ENCODE measurements at places on chromosomes 6 and 20.

GRCh38 chr20:59586613-59587012, 17.7 kb upstream of the PHACTR3 start:
- DNase-seq: no peak

DNA sequence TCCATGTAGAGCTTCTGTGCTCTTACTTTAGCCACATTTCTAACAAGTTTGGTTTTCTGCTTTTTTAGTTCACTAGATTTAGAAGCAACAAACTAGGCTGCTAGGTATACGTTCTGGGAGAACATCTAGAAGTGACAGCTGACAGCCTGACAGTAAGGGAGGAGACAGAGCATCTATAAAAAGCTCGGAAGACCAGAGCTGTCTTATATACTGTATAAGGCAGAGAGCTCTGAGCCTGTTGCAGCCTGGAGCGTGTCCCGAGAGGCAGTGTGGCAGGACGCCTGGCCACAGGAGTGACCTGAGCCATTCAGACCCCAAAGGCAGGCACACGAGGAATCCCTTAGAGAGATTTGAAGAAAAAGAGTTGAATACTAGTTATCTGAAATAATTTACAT, 24.6 kb downstream of the PPP1R14C start:
- DNase-seq: no peak

- DNase-seq: no peak
These were observed 15.1 kb downstream of the RMND1 start for GRCh38 chr6:151436802-151437201.

DNA sequence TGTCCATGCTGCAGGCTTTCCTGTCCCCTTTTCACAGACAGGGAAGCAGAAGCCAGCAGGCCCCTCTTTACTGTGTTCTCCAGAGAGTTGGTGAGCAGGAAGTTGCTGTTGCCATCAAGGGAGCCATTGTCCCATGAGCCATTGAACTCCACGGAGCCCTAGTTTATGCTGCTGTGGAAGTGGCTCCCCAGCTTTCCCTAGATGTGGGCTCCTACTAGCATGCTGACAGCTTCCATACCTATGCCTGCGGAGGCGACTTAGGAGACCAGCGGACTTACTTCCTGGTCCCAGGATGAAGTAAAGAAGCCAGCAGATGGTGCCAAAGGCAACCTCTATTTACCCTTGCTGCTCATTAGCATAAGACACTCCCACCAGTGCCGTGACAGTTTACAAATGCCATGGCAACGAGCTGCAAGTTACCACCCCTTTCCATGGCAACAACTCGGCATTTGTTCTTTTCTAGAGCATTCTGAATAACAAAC, 30.8 kb upstream of the FKBP1A start:
- DNase-seq: peak; percentile 5

DNA sequence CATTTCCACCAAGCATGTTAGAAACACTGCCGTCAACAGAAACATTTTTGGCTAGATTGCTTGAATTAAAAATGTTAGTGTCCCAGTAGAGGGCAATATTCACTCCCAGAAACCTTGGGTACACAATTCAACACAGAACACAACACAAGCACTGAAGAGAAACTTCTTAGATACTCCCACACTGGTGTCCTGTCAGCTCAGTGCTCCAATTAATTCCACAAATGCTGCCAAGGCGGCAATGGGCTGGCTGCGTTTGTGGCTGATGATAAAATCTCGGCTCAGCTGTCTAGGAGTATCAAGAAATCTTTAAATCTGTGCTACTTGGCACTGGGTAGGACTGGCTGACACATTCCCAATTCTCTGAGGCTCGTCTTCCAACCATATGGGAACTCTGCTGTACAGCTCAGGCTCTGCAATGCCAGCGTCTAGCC, 39.3 kb downstream of the BEND3 start:
- no peak for DNase-seq

DNA sequence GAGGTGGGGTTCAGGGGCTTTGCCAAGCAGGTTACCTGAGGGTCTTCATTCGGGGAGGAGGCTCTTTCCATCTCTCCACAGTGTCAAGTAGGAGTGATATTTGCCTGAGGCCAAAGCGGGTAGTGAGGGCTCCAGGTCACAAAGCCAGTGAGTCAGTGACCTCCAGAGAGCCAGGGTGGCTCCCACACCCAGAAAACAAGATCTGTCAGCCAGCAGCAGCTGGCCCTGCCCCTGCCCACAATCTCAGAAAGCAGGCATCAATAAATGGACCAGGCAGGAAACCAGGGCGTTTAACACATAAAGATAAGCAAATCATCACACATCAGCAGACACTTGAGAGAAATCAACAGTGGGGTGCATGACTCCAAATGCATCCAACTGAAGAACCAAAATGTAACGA, 250.8 kb downstream of the CDH26 start:
- DNase-seq: no peak

DNA sequence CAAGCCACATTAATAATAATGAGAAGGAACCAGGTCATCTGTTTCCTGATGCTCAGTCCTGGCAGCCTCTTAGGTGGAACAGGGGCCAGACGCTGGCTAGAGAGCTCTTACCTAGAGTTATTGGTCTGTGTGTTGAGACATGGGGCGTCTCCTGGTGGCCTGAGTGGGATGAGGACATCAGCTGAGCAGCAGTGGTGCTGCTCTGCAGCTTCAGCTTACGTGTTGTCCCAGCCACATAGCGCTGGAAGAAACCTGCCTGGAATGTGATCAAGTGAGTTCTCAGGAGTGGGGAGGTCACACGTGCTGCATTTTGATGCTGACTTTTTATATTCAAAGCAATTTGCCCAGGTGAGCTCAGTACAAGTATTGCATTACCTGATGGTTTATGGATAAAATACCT, 355.4 kb downstream of the CDH26 start:
- no peak for DNase-seq

DNA sequence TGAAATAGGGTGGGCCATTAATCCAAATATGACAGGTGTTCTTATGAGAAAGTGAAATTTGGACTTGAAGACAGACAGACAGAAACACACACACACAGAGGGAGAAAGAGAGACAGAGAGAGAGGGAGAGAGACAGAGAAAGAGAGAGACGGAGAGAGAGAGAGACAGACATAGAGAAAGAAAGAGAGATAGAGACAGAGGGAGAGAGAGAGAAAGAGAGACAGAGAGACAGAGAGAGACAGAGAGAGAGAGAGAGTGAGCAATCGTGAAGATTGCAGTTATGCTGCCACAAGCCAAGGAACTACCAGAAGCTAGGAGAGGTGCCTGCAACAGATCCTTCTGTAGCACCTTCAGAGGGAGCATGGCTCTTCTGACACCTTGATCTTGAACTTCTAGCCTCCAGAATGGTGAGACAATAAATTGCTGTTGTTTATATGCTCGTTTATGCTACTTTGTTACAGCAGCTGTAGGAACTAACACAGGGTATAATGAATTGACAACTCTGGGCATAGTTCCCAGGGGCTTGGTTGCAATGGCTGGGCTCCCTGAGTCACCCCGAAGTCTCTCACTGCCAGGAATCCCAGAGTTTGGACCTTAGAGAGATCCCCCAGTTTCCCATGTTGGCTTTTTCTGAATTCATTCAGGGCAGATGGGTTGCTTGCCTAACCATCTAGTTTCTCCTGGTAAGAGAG, 44.7 kb upstream of the ECI2 start:
- no peak for DNase-seq

DNA sequence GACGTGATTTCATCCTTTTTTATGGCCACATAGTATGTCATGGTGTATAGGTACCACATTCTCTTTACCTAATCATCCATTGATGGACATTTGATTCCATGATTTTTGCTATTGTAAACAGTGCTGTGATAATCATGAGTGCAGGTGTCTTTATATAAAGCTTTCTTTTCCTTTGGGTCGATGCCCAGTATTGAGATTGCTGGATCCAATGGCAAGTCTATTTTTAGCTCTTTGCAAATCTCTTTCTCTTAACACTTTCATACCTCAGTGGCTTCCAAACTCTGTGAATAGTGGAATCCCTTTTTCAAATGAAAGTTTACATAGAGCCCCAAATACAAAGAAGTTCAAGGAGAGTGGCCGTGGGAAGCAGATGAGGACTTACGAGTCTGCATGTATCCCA, 105.8 kb upstream of the SPTLC3 start:
- peak; percentile 60 for DNase-seq

GRCh38 chr20:20371083-20371482, 3.2 kb downstream of the INSM1 start:
- no peak for DNase-seq

DNA sequence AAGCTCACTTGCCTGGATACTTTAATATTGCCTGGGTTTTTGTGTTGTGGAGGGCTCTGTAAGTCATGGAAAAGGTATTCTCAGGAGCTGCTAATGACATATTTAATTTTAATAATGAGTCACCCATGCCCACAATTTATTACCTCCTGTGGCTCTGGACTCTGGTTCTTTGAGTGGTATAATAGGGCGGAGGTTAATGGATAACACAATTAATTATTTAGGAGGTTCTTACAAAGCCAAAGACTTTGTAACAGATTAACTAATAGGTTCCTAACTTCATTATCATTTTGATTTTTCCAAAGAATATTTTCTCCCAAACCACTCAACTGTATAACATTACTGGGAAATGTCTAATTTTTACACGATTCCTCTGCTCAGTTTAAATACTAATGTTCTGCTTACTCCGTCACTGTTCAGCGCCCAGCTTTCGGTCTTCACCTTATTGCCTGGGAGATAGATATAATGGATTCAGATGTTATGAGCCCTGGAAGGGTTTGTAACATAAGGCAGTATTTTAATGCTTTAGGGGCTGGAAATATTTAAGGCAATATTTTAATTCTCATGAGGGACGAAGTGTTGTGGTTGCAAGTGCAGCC, 29.4 kb downstream of the PHACTR3 start:
- no peak for DNase-seq

DNA sequence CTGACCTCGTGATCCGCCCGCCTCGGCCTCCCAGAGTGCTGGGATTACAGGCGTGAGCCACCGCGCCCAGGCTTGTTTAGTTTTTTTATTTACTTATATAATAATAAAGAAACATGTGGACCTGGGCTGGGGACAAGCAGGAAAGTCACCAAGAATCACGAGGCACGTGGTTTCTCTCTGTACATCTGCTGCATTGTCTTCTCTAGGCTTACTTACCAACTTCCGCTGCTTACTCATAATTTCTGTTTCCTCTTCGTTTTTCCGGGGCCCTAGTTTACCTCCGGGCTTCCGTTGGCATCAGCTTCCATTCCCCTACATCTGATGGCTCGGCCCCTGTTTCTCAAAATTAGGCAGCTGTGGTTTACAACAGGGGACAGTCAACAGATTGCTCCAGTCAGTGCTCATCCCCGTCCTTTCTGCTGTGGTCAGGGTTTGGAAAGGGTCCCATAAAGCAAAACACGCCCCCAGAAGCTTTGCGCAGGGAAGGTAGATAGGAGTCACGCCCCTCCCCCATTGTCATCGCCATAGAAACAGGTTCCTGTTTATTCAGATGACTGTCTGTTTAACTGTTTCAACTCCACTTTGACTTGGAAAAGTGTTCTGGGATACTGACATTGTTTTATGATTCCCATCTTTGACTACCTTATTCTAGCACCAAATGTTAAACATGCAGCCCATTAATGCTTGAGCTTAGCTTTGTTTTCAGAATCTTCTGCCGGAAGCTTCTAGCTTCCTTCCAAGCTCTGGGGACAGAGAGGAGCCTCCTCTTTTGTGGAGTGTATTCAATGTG, 31.9 kb upstream of the TXLNB start:
- peak; percentile 59 for DNase-seq

DNA sequence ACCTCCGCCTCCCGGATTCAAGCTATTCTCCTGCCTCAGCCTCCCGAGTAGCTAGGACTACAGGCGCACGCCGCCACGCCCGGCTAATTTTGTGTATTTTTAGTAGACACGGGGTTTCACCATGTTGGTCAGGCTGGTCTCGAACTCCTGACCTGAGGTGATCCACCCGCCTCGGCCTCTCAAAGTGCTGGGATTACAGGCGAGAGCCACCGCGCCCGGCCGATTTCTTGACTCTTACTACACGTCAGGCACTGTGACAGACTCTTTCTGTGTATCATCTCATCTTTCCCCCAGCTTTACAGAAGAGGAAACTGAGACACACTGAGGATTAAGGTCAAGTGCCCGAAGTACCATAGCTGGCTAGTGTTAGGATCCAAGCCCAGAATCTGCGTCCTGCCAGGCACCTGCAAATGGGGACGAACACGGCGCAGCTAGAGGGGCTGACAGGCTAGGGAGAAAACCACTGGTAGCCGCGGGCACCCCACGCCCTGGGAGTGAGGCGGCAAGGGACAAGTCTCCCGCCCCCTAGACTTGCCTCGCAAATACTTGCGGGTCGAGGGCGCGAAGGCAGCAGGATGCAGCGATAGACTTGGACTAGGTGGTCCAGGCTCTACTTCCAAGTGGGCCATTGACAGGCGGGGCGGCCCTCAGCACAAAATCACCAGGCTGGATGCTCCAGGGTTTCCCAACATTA, 1.1 kb upstream of the TAF8 start:
- no peak for DNase-seq

GRCh38 chr6:144215402-144215931, 65.2 kb downstream of the STX11 start:
- DNase-seq: no peak

DNA sequence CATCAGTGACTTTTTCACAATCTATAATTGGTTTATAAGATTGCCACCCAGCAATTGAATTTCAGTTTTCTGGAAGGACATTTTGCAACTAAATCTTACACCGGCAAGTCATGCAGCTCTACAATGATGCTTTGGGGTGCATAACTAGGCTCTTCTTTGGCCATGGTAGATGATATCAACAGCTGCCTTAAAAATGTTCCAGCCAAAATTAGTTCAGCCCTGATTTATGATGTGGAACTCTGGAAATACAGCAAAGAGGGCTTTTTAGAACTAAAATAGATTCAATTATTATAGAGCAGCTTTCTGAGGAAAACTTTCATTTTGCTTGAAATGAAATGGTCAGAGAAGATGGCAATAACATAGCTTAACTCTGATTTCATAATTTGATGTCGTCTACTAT, 18.4 kb upstream of the MCM9 start:
- no peak for DNase-seq

- DNase-seq: no peak
These were observed 169.3 kb upstream of the ZNF337 start for GRCh38 chr20:25865715-25866656.

GRCh38 chr6:31834367-31835250, 7.1 kb downstream of the HSPA1B start:
- DNase-seq: peak; percentile 94

All from NCI-H2029 treated with DMSO at 0.1 percent for 48 hours (cell line).